ENCODE measurements at places on chromosomes 7 and 10. TPM values are rescaled to one million over a fixed set of nuclear protein-coding genes. Genes with fewer than 3 reads are reported as not detected.

MSMB gene
- not detected for total RNA-seq

OR6V1 gene
- total RNA-seq, result not detected

ANXA8L1 gene
- 0.44 TPM for total RNA-seq

GPR26 gene
- not detected for total RNA-seq

GBX1 gene
- not detected for total RNA-seq

ACHE gene
- 2.2 TPM for total RNA-seq

FAM237B gene
- total RNA-seq, result not detected
